ENCODE measurements at places on chromosomes 2 and 18. TPM values are rescaled to one million over a fixed set of nuclear protein-coding genes. Genes with fewer than 3 reads are reported as not detected.

Gene TMEM169
- polyA plus RNA-seq = 0.65 TPM

Gene SNX17
- 105 TPM for polyA plus RNA-seq

Gene PCBP1
- polyA plus RNA-seq = 370 TPM

Gene KIAA2012
- 0.05 TPM for polyA plus RNA-seq

Gene NCKAP5
- polyA plus RNA-seq = 0.32 TPM

Gene SEPTIN10
- 90.2 TPM for polyA plus RNA-seq

Gene DLX2
- 0.08 TPM for polyA plus RNA-seq

Gene KCNIP3
- 16.8 TPM for polyA plus RNA-seq

Gene NDC80
- 0.77 TPM for polyA plus RNA-seq

Gene MEP1B
- polyA plus RNA-seq = not detected

Gene CYP1B1
- 10.7 TPM for polyA plus RNA-seq

Gene GRP
- polyA plus RNA-seq = not detected

Gene IMP4
- polyA plus RNA-seq = 102 TPM

Gene GREB1
- polyA plus RNA-seq = 0.86 TPM

Gene DES
- polyA plus RNA-seq = 8,236 TPM

Gene DOCK10
- 3.8 TPM for polyA plus RNA-seq

Gene CXCR4
- polyA plus RNA-seq = 20.4 TPM

Gene TBR1
- polyA plus RNA-seq = not detected
